H4 (cell line): ENCODE measurements at places on chromosomes 4 and X. TPM values are rescaled to one million over a fixed set of nuclear protein-coding genes. Genes with fewer than 3 reads are reported as not detected.

The BEX4 gene
- total RNA-seq, result 0.27 and 0.68 TPM in 2 replicates

The FOXP3 gene
- not detected in 2 replicates for total RNA-seq

The PRPS2 gene
- total RNA-seq, result 91.0 and 105 TPM in 2 replicates

The IL15 gene
- 12.0 and 16.0 TPM in 2 replicates for total RNA-seq

The FAM241A gene
- total RNA-seq, result 2.3 and 2.6 TPM in 2 replicates

The SPIN2A gene
- total RNA-seq, result 0.04 TPM in 1 of 2 replicates, not detected in the other
